ENCODE measurements at places on chromosomes 2 and 18.

- DNase-seq: no peak
Measured at GRCh38 chr18:59054496-59055287, 85.0 kb upstream of the SEC11C start.

DNA sequence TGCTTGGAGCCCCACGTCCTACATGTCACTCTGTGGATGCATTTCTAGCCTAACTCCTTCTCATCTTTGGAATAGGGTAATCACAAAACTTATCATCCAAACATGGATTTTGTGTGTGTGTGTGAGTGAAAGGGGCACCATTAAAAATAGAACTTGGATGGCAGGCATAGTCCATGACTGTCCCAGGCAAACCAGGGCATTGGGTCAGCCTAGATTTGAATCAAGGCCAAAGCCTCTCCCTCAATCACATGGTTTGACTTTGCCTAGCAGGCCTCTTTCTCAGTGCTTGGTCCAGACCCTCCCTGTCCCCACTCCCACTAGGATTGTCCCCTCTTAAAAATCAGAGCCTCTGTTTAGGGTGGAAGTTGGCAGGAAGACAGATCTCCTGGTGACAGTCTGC is 67.4 kb upstream of the BCL2L11 start:
- no peak for DNase-seq

GRCh38 chr18:6205706-6206105 is 209.0 kb downstream of the L3MBTL4 start:
- no peak for DNase-seq

- DNase-seq: no peak
Measured at GRCh38 chr2:185919155-185919554, 180.6 kb downstream of the FSIP2 start.

DNA sequence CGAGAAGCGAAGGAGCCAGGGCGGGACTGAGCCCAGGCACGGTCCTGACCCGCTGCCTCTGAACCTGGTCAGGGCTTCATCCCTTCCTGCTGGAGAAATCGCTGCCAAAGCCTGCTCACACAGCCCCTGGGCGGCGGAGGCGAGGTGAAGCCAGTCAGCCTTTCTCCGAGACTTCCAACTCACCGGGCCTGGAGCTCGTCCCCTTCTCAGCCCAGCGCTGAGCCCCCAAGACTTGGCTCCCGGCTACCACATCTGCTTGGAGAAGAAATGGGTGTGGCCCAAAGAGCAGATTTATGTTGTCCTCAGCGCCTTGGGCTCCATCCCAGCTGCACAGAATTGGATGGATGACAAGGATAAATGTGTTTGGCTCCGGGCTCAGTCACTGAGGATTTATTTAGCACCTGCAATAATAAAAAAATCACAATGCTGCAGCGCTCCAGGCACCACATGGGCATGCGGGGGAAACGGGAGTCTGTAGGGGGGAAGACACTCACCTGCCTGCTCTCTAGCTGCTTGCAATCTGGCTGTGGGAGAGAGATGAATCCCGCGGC is 64.9 kb downstream of the ACTR2 start:
- no peak for DNase-seq

DNA sequence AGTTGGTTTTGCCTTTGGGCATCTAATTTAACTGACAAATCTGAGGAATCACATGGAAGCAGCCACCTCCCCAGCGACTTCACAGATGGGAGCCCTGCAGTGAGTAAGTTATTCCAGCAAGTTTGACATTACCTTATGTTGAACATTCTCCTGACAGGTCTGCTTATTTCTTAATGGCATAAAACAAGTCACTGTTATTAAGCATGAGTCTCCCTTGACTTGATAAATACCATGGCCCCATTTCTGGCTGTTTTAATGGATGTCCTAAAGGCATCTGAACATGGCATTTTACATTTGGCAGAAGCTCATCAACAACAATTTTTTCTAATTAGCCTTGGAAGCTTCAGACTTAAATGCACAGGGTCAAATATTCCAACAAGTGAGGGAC is 92.6 kb upstream of the CREB1 start:
- DNase-seq: no peak

DNA sequence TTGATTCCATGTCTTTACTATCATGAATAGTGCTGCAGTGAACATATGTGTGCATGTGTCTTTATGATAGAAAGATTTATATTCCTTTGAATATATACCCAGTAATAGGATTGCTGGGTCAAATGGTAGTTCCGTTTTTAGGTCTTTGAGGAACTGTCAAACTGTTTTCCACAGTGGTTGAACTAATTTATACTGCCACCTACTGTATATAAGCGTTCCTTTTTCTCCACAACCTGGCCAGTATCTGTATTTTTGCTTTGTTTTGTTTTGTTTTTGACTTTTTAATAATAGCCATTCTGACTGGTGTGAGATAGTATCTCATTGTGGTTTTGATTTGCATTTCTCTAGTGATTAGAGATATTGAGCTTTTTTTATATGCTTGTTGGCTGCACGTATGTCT is 641.6 kb downstream of the SUCLG1 start:
- no peak for DNase-seq

DNA sequence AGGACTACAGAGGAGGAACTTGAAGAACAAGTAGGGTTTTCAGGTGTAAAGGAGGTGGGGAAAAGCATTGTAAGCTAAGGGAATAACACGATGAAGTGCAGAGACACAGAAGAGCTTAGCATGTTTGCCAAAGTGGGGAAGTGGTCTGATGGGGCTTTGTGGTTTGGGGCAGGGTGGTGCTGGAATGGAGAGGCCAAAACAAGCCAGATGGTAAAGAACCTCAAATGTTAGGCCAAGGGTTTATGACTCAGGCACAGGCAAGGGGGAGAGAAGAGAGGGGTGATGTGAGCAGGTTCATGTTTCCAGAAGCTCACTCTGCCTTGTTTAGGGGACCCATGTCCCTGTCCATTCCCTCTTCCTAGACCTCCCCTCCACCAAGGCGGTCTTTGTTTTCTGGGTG is 104.5 kb upstream of the YWHAQ start:
- peak; percentile 25 for DNase-seq

GRCh38 chr2:23620841-23621341 is 235.9 kb downstream of the KLHL29 start:
- DNase-seq: no peak

GRCh38 chr2:72915320-72915906 is 1.9 kb upstream of the EMX1 start:
- DNase-seq: no peak

DNA sequence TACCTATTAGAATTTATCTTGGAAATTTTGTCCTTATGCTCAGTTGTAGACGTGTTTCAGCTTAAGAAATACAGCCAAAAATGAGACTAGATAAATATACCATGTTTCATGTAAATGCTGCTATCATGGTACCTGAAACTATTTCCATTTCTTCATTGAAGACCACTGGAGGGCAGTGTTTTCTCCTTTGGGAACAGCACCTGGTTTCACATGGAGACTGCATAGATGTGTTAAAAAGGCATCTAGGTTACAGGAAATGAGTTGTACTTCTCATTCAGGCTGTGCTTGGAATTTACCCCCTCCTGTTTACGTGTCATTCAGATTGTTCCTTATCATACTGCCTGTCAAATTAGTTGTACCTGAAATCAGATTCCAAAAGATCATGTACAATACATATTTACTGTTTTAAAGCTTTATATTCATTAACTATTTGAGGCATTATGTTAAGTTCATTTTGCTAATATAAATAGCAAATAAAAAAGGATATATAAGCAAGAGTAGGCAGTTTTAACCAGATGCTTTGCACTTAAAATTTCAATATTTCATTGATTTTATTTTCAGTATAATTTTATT is 57.3 kb upstream of the PSMD14 start:
- peak; percentile 50 for DNase-seq

DNA sequence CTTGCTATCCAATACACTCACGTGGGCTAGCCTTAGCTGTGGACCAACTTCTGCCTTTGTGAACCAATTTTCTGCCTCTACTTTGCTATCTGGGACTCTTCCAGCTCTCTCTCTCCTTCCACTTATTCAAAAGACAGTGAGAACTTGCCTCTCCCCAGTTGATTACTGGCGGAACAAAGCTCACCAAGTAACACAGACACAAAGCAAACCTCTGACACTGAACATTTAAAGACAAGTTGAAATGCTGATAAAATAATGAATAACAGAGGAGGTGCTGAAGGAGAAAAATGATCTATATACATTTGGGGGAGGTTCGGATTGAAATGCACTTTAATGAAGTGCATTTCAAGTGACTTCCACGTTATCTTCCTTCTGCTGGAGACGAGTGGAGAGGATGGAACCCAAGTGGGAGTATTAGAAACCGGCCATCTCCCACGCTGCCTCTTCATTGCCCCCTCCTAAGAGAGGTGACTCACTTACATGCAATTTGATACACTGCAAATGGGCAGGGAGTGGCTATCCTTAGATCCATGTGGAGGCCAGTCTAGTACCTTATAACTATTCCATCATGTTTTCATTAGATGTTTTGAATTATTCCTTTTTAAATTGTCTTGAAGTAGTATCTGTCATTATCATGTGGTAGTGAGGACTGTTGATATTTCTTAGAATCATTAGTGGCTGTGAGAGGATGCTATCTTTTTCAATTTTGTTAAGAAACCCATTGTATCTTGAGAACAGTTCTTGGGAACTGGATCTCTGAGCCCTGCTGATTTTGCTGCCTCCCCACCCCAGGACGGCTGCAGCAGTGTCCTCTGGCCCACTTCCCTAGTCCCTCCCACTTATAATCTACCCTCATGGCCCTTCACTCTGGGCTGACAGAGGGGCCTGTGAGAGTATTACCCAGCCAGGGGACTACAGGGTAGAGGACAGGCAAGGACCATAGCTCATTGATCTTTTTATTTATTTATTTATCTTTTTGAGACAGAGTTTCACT is 6.0 kb upstream of the GLI2 start:
- no peak for DNase-seq

DNA sequence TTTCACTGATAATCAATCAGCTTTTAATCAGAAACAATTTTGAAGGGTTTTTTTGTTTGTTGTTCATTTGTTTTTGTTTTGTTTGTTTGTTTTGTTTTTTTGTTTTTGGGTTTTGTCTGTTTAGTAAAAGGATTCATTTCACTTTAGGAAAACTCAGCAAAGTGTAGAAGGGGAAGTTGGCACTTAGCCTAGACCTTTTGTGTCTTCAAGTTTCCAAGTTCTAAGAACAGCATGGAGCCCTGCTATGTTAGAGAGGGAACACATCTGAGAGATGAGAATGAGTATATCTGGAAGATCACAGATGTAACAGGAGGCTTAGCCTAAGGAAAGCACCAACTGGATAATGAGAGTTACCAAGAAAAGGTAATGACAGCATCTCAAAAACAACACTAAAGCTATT is 501.5 kb downstream of the ERBB4 start:
- DNase-seq: no peak

DNA sequence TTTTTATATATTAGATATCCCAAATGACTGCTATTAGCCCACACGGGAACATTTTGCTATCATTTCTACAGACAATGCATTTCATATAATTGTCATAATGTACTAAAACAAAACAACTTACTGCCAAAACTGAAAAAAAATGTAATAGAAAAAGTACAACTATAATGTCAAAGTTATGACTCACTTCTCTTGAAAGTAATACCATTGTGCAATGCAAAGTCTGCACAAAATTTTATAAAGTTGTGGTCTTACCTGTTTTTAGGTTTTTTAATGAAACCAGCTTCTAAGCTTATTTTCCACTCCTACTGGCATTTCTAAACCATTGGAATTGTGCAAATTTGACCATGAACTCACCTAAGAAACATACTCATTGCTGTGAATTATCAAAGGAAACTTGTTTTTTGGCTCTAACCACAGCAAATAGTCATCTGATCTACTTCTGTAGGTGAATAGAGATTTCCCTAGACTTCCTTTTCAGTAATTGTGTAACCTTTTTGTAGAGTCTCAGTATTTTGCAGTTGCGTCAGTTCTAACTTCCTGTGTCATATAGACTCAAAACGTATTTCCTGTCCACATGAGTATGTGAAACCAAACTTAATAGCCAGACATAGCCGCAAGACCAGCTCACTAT is 31.9 kb upstream of the TFPI start:
- DNase-seq: no peak

- DNase-seq: no peak
Measured at GRCh38 chr2:46326231-46326980, 29.2 kb downstream of the EPAS1 start.

DNA sequence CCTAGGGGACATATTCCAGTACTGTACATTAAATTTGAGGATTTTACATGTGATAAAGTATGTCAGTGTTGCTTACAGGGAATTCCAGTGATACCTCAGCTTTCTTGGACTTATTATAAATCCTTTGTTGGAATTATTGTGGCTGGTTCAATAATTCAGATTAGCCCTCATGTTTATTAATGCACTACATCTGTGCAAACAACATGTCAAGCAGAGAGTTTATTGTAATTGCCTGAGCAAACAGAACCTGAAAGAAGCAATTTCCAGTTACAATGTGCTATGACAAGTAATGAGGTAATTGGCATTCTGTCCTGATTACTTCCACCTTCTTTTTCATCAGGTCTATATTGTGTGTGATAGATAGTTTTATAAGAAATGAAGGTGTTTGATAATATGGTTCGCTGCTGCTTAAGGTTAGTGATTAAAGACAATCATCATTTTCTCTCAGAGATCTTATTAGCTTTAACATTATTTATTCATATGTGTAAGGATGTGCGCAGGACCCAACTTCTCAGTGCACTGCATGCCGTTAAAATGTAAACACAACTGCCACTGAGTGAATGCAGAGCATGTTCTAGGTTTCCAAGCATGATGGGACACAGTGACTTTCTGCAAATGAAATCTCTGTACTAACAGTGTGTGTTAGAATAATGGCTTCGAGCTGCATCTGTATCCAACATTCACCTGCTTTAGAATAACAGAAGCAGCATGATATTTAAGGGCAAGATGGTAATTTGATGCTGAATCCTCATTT is 973.7 kb upstream of the POU3F3 start:
- no peak for DNase-seq

DNA sequence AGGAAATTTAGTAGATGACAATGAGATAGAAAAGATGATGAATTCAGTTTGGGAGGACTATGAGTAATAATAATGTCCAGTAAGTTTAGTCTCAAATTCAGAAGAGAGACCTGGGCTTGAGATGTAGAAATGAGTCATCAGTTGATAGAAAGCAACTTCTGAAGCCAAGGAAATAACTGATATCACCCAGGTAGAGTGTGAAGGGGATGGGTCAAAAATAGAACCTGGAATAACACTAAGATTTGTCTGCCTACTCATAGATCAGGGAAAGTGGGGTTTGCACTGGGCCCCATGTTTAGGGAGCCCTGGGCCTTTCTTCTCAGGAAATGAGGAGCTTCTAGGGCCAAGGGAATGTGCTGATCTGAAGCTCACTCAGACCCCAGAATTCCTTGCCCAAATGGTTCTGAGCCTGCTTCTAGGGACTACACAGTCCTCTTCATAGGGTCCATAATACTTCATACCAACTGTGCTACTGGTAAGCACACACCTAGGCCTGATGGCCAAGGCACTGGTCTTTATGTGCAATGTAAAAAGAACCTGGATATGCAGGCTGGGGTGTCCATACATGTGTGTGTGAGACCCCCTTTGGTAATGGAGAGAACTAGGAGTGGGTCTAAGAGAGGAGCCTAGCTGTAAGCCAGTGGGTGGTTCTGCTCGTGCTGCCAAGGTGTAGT is 141.2 kb downstream of the IKZF2 start:
- DNase-seq: no peak

- DNase-seq: no peak
Measured at GRCh38 chr18:24271381-24272228, 126.0 kb downstream of the OSBPL1A start.
